ENCODE measurements at places on chromosomes 5 and 9.

DNA sequence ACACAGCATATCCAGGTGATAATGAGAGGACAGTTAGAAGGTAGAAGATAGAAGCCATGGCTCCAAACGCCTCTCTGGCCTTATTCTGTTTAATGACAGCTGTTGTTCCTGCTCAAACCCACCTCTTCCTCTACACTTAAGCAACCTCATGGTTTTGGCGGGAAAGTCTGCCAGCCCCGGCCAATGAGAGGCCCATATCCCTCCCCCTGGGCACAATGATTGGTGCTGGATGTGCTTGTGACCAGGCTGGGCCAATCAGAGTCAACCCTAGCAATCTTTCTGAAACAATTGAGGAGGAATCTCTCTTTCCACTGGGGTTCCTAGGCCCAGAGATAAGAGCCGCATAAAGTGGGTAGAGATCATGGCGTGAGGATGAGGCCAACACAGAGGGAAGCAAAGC, 4.8 kb upstream of the GFI1B start:
- no peak for DNase-seq

- no peak for DNase-seq
Observed at GRCh38 chr5:76717222-76718083, 1.5 kb downstream of the F2R start.

DNA sequence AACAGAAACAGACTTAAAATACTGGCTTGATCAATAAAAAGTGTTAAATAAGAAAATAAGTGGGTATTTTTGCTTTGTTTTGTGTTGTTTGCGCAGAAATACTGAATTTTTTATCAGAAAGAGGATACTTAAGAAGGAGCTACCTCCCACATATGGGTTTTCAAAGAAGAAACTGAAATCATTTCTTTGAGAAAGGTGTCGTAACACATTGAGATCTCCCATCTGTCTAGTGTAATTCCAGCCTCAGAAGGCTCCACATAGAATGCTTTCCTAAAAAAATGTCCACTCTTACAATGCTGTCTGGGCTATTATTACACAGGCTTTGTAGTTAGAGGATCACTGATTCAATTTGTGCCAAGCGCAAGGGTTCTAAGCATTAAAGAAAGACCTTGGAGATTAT, 226.2 kb downstream of the EPB41L4A start:
- DNase-seq = no peak

DNA sequence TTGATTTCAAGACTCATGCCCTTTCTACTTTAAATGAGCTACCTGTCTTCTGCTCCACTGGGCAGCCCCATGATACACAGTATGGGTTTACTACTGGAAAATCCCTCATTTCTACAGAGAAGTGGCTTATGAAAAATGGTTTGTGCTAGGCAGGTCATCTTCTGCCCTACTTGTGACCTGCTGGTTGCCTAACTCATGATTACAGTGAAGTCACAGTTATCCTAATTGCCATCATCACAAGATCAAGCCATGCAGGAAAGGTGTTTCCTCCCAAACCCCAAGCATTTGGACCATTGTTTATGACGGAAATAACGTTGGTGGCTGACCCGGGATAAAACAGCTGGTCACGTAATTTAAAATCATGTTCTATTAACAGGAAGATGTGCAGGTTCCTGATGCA, 330.6 kb downstream of the ACTL7B start:
- DNase-seq = no peak

- DNase-seq = no peak
Observed at GRCh38 chr5:158492136-158492535, 607.6 kb downstream of the EBF1 start.

DNA sequence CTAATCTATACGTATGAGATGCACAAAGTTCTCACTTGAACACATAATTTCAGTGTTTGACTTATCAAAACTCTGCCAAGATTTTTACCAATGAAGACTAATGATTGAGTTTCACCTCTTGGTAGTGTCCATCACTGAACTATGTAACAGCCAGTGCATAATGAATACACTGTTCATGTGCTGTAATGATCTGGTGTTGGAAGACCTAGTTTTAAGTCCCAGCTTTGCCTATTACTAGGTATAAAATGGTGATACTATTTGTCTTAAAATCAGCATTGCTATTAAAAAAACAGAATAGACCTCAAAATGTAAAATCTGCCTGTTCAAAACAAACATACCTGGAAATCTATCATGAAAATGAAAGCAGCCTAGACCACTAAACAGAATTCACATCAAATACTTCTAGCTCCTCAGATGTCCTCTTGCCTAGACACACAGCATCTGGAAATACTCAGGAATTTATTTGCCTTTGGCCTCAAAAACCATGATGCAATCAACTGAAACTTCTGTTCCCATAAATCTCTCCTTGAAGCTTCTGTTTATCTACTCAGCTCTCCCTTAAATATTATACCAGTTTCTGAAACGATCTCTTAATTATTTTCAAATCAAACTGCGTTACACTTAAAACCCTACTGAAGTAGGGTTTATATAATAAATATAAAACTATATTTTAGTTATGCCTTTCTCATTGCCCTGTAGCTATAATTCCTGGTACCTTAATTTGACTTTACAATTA, 38.1 kb downstream of the MRPS27 start:
- DNase-seq = no peak

DNA sequence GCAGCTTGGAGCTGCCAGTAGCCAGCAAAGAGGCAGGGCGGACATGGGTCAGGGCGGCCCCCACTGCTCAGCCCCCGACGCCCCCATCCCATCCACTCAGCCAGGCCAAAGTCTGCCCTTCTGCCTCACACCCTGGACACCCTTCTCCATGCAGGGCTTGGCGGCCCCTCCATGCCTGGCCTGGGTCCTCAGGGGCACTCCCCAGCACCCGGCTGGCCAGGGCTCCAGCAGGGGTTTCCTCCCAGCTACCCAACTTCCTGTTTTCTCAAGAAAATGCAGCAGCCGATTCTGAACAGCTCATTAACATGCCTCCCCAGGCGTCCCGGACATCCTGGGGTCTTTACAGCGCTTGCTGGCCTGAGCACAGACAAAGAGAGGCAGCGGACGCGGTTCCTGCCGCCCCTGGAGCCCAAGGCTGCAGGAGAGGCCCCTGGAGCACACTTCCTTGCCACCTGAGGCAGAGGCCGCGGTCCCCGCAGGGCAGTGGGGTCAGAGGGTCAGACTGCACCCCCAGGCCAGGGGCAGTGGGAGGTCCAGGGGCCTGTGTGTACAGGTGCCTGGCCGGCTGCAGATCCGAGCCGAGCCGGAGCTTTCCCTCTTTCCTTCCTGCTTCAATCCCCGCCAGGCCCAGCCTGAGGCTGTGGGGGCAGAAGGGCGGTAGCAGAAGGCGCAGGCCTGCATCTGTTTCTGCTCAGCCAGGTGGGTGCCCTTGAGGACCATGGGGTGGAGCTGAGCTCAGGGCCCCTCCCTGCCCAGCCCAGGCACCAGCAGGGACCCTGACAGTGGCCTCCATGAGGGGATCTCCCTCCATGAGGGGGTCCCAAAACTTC, 18.7 kb upstream of the NRARP start:
- DNase-seq = no peak

GRCh38 chr5:139952574-139952973, 90.5 kb downstream of the NRG2 start:
- DNase-seq = no peak

GRCh38 chr5:62473209-62473608, 60.6 kb downstream of the IPO11 start:
- DNase-seq = no peak

DNA sequence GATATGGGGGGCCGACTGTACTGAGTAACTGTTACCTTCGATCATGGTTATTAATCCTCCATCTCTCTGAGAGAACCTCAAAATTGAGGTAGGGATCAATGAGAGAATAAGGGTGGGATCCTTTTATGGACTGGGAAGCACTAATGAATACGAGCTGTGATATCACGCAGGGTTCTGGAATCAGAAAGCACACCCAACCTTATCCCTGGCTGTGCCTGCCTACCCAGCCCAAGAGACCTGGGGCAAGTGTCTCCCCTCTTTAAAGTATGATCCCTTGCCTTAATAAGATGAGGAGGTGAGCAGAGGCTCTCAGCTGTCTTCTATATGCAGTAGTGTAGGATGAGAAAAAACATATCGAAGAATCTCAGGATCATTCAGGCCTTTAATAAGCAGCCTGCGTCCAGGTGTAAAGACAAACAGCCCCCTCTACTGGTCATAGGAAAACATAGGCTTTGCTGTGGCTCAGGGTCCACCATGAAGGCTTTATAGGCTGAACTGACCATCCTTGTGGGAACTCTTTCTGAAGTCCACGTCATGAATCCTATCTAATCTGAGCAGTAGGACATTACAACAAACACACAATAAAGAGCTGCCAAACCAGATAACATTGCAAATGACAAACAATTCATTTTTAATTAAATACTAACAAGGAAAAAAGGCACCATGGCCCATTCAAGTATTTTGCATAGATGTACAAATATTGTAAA, 16.8 kb downstream of the NIPAL4 start:
- DNase-seq = no peak

Data from SIG-M5 (cell line).